Pancreas (tissue), 10 donors: ENCODE measurements at places on chromosomes 11 and 22. TPM values are rescaled to one million over a fixed set of nuclear protein-coding genes. Genes with fewer than 3 reads are reported as not detected.

VSIG10L2 gene
- 0.28 TPM for total RNA-seq

MMP27 gene
- not detected for total RNA-seq

EXPH5 gene
- total RNA-seq: 5.7 TPM

APOA5 gene
- total RNA-seq: 0.60 TPM

PANX2 gene
- 0.31 TPM for total RNA-seq

NCAM1 gene
- 1.9 TPM for total RNA-seq

RAB38 gene
- 1.9 TPM for total RNA-seq

ZDHHC24 gene
- 8.3 TPM for total RNA-seq

PEX16 gene
- 18.6 TPM for total RNA-seq

PRRG4 gene
- total RNA-seq: 4.4 TPM

CSRP3 gene
- not detected for total RNA-seq

MPZL3 gene
- total RNA-seq: 6.1 TPM

TSPAN32 gene
- total RNA-seq: not detected

OR8G5 gene
- not detected for total RNA-seq

OPCML gene
- 0.26 TPM for total RNA-seq

FADS3 gene
- 16.1 TPM for total RNA-seq

POTEH gene
- not detected for total RNA-seq

SIPA1 gene
- total RNA-seq: 22.5 TPM

FAT3 gene
- total RNA-seq: 0.12 TPM

OR51T1 gene
- not detected for total RNA-seq
